ENCODE measurements at places on chromosomes 4 and X. TPM values are rescaled to one million over a fixed set of nuclear protein-coding genes. Genes with fewer than 3 reads are reported as not detected.

DNA sequence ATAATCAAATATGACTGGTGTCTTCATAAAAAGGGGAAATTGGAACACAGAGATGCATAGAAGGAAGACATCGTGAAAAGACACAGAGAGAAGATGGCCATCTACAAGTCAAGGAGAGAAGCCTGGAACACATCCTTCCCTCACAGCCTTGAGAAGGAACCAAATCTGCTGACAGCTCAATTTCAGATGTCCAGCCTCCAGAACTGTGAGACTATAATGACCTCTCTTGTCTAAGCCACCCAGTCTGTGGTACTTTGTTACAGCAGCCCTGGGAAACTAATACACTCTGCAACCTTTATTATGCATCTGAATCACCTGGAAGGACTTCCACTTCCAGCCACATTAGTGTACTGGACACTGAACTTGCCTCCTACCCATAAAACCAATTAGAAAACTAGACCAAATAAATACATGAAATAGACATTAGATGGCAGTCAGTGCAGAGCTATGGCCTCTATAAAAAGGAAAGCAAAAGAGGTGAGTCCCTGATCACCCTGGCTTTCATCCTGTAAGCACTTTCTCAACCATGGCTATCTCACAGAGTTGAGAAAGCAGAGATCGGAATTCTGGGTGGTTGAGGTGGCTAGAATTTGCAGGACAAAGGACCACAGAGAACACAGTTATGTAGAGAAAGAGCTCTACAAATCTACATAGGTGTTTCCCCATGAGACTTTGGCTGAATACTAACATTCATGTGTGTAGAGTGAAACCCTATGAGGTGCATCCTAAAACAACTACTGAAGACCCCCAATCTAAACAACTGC is 25.7 kb downstream of the GAB3 start:
- no peak for DNase-seq

- DNase-seq: peak; percentile 49
These were observed 61.3 kb downstream of the CLDN34 start for GRCh38 chrX:10028283-10029104.

- no peak for DNase-seq
These were observed 11.0 kb upstream of the ARHGEF38 start for GRCh38 chr4:105541420-105541819.

Gene TACR3
- not detected for total RNA-seq

Gene SUV39H1
- total RNA-seq: 31.7 TPM

Gene ARHGAP6
- 2.8 TPM for total RNA-seq

Data from PC-3 (cell line).